ENCODE measurements at places on chromosomes 6 and 20. TPM values are rescaled to one million over a fixed set of nuclear protein-coding genes. Genes with fewer than 3 reads are reported as not detected.

DNA sequence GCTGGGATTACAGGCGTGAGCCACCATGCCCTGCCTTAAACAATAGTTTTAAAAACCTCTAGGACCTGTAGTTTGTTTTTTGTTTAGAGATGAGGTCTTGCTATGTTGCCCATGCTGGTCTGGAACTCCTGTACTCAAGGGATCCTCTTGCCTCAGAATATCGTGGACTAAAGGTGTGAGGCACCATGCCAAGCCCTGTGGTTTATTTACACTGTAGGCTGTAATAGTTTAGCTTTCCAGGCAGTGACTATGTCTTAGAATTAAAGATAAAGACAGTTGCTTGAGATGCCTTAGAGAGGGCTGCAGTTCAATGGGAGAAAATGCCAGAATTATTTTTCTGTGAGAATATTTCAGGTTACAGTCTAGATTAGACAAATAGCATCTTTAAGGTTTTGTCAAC is 72.9 kb downstream of the SGK1 start:
- H3K4me1 ChIP-seq: peaks cover 9% of the 10 kb centered on the region
- no peaks in the 10 kb centered on the region for H3K27me3 ChIP-seq
- no peak overlapping the region for H3K4me3 ChIP-seq
- H3K27ac ChIP-seq: no peak overlapping the region
- no peak for DNase-seq
- no peaks in the 10 kb centered on the region for H3K36me3 ChIP-seq

DNA sequence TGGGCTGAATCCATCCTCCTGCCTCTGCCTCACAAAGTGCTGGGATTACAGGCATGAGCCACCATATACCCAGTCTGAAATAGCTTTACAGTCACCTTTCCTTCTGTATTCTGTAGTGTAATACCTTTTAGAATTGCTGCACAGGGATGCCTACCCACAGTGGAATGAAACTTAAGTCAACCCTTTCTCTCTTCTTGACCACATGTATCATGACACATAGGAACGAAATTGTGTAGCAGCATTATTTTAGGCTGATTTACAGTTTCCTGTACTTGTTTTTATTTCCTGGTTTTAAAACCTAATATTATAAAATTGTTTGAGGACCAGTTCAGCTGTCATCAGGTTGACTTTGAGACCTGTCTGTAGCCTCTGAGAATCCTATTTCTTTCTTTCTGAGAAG is 297.8 kb downstream of the ZFAND3 start:
- no peak for DNase-seq
- no peaks in the 10 kb centered on the region for H3K4me1 ChIP-seq
- no peak overlapping the region for H3K27ac ChIP-seq
- H3K36me3 ChIP-seq: peaks cover 30% of the 10 kb centered on the region

DNA sequence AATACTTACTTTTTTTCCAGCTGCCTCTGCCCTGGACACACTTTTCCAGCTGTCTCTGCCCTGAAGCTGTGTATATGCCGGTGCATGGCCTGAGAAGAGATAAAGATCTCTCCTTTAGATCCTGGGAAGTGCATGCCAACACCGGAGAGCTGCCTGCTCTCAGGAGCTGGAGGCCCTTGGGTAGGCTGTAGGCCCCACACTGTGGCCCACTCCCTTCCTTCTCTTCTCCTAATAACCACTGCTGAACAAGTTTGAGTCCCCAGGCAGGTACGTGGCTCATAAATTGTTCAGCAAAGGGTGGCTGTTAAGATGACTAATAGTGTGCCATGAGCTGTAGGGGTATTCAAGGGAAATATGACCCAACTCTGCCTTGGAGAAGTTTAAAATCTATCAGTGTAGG is 102.5 kb downstream of the CD24 start:
- peaks cover 32% of the 10 kb centered on the region for H3K4me1 ChIP-seq
- no peaks in the 10 kb centered on the region for H3K27me3 ChIP-seq
- DNase-seq: no peak
- H3K27ac ChIP-seq: peak overlapping the region; percentile 5

- no peaks in the 10 kb centered on the region for H3K36me3 ChIP-seq
- peaks cover 60% of the 10 kb centered on the region for H3K27me3 ChIP-seq
- no peak for DNase-seq
- H3K4me1 ChIP-seq: no peaks in the 10 kb centered on the region
- H3K27ac ChIP-seq: no peak overlapping the region
These were observed 68.5 kb upstream of the BLCAP start for GRCh38 chr20:37596168-37596567.

GNAS-AS1 gene
- total RNA-seq: not detected

HCRTR2 gene
- total RNA-seq: not detected

CTCFL gene
- not detected for total RNA-seq

LBP gene
- not detected for total RNA-seq

LY6G5C gene
- total RNA-seq: 1.6 TPM

FOXS1 gene
- 1.5 TPM for total RNA-seq
